ENCODE measurements at places on chromosomes 6 and 20. TPM values are rescaled to one million over a fixed set of nuclear protein-coding genes. Genes with fewer than 3 reads are reported as not detected.

The SLC17A3 gene
- polyA plus RNA-seq: not detected

The TMEM74B gene
- 0.67 TPM for polyA plus RNA-seq

The THEMIS gene
- not detected for polyA plus RNA-seq

The CCN6 gene
- 20.3 TPM for polyA plus RNA-seq

The COL9A1 gene
- not detected for polyA plus RNA-seq

The SLC24A3 gene
- not detected for polyA plus RNA-seq

The C20orf144 gene
- 0.03 TPM for polyA plus RNA-seq

The TFAP2D gene
- polyA plus RNA-seq: not detected

The RIPOR2 gene
- polyA plus RNA-seq: 0.16 TPM

The SLPI gene
- polyA plus RNA-seq: 266 TPM

The PSORS1C2 gene
- not detected for polyA plus RNA-seq

The CMTR1 gene
- 14.3 TPM for polyA plus RNA-seq

The ZSCAN16 gene
- polyA plus RNA-seq: 1.0 TPM

The BMP5 gene
- polyA plus RNA-seq: not detected

The ZNF311 gene
- polyA plus RNA-seq: 1.3 TPM

The LPA gene
- polyA plus RNA-seq: not detected

The ENPP5 gene
- polyA plus RNA-seq: 0.71 TPM

The FOXS1 gene
- not detected for polyA plus RNA-seq

The ATP6V1G2 gene
- 1.1 TPM for polyA plus RNA-seq

The OR2J3 gene
- not detected for polyA plus RNA-seq

The FIG4 gene
- polyA plus RNA-seq: 6.5 TPM

The PRDM13 gene
- polyA plus RNA-seq: not detected

The GTF3C6 gene
- 23.7 TPM for polyA plus RNA-seq

The CCR6 gene
- polyA plus RNA-seq: not detected

The TMEM217 gene
- 1.1 TPM for polyA plus RNA-seq

The FLRT3 gene
- 81.5 TPM for polyA plus RNA-seq

The PBOV1 gene
- polyA plus RNA-seq: not detected

The EIF2S2 gene
- 83.7 TPM for polyA plus RNA-seq

The SYTL3 gene
- 0.87 TPM for polyA plus RNA-seq

The PNPLA1 gene
- not detected for polyA plus RNA-seq

The NKAIN2 gene
- polyA plus RNA-seq: not detected

The EYA2 gene
- 0.03 TPM for polyA plus RNA-seq

The DST gene
- 120 TPM for polyA plus RNA-seq

The IPCEF1 gene
- not detected for polyA plus RNA-seq

The MAFB gene
- polyA plus RNA-seq: 0.16 TPM

The GABRR1 gene
- polyA plus RNA-seq: not detected

The RRAGD gene
- 0.20 TPM for polyA plus RNA-seq

The UTRN gene
- polyA plus RNA-seq: 10.0 TPM

The MAP7 gene
- 10.6 TPM for polyA plus RNA-seq

The LY6G6F gene
- polyA plus RNA-seq: not detected

The PCSK2 gene
- not detected for polyA plus RNA-seq

The PRSS35 gene
- polyA plus RNA-seq: 0.05 TPM

The KIF25 gene
- polyA plus RNA-seq: not detected

The HCK gene
- polyA plus RNA-seq: not detected

The MAPK13 gene
- polyA plus RNA-seq: 23.6 TPM

The DNMT3B gene
- polyA plus RNA-seq: 0.63 TPM

The PRR18 gene
- polyA plus RNA-seq: 0.01 TPM
